Pons (tissue), 1 donor: ENCODE measurements at places on chromosomes 3 and 15.

- no peak for DNase-seq
These were observed 24.4 kb downstream of the NR2F2 start for GRCh38 chr15:96354731-96355567.

- no peak for DNase-seq
These were observed 76.5 kb downstream of the NUP210 start for GRCh38 chr3:13343601-13344000.

GRCh38 chr3:126743350-126743749, 39.3 kb downstream of the CHCHD6 start:
- no peak for DNase-seq

DNA sequence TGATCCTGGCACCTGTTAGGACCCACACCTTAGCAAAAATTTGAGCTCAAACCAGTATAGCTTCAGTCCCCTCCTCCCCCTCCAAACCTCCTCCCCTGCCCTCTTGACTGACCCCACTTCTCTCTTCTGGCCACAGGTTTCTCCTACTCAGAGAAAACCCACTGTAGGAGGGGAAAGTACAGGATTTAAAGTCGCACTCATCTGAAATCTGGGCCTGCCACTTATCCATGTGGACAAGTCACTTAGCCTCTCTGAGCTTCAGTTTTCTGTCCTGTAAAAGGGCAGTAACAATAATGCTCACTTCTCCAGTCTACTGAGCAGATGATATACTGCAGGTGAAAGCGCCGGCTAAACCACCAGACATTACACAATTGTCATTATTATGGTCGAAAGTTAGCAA, 142.7 kb downstream of the MEGF11 start:
- DNase-seq: no peak

DNA sequence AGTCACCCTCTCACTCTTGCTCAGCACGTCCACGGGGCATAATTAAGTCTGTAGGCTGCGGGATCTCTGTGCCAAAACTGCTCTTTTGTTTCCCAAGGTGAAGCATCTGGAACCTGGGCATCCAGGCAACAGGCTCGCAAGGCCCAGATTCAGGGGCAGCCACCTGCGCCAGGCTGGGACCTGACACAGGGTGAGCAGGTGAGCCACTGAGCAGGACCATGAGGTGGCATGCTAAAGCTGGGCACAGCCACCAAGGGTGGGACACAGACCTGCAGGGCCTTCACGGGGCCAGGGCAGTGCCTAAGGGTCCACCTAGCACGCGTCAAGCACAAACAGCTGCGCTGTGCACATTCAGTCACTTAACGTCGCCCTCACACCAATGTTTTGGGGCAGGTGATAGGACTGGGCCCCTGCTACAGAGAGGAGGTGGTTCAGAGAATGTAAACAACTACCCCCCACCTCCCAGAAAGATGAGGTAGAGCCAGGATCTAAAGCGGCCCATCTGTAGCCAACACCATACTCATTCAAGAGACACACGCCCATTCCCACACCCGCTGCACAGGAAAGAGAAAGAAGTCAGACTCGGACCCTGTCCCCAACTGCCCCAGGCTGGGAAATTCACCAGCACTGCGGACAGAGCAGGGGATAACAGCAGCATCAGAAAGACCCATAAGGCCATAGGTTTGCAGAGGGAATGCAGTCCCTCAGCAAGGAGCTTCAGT, 16.3 kb downstream of the XXYLT1 start:
- DNase-seq: no peak

DNA sequence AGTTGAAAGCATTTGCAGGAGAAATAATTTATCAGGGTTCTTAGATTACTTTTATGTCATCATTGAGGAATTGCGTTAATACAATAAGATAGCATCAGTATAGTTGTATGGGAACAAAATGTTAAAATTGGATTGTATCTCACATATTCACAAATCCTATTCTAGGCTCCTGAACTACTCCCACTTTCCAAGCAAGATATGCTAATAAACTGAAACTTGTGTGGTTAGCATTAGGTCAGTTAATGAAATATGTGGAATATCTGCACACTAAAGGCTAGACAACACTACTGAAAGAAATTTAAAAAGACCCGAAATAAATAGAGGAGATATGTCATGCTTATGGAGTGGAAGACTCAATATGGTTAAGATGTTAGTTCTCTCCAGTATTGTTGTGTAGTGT, 272.7 kb downstream of the DOCK3 start:
- DNase-seq: no peak

DNA sequence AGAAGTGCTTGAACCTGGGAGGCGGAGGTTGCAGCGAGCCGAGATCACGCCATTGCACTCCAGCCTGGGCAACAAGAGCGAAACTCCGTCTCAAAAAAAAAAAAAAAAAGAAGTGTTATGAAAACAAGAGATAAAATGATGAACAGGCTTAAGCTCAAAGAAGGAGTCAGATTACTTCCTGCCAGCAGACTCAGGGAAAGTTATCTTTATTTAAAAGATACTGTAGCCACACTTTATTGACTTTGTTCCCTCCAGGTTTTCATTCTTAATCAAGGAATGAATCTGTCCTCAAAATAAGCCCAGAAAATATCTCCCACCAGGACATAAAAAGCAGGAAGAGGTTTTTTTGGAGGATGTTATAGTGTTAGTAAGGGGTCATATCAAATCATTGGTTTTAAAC, 176.5 kb upstream of the KCNMB2 start:
- DNase-seq: no peak

DNA sequence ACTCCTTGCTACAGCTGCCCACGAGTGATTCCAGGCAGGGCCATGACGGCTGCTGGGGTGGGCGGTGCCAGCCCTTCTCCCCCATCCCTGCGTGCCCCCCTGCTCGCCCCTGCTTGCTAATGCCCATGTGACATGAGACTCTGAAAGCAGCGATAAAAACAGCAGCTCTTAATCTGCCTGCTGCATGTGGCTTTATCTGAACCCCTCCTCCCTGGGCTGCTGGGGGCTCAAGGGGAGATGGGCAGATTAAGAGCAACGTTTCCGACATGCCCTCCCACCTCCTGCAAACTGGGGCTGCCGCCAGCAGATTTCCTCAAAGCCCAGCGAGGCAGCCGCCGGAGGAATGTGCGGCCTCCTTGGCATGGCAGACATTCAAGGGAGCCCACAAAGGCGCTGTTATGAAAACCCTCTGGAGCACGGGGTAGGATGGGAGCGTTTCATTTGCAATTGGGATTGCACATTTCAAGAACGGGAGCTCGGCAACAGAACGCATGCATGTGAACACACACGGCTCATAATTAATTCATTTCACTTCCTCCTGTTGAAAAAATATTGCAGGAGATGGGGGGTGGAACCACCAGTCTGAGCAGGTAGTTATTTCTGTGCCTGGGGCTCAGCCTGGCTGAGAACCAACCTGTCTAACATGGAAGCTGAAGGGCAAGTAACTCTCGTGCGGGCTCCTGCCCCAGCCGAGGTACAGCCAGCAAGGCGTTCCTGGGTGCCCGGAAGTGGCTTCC, 504.2 kb upstream of the PROK2 start:
- peak; percentile 89 for DNase-seq

GRCh38 chr3:21216598-21216997, 534.4 kb downstream of the ZNF385D start:
- DNase-seq: no peak

GRCh38 chr3:55724821-55725220, 237.7 kb upstream of the WNT5A start:
- DNase-seq: no peak

GRCh38 chr15:98875309-98875708, 132.3 kb downstream of the PGPEP1L start:
- peak; percentile 25 for DNase-seq

GRCh38 chr3:58667229-58667628, 655 bp upstream of the FAM3D start:
- no peak for DNase-seq

GRCh38 chr15:82710926-82711490, 1.3 kb upstream of the AP3B2 start:
- DNase-seq: no peak
